Epithelial cell of prostate (primary cell): ENCODE measurements at places on chromosomes 4 and X.

GRCh38 chr4:156961196-156962057 is 10.2 kb downstream of the PDGFC start:
- DNase-seq = no peak

- no peak for DNase-seq
Measured at GRCh38 chrX:11364835-11365234, 71.6 kb downstream of the AMELX start.

GRCh38 chrX:134373736-134374135 is 86.2 kb upstream of the HPRT1 start:
- DNase-seq = no peak

DNA sequence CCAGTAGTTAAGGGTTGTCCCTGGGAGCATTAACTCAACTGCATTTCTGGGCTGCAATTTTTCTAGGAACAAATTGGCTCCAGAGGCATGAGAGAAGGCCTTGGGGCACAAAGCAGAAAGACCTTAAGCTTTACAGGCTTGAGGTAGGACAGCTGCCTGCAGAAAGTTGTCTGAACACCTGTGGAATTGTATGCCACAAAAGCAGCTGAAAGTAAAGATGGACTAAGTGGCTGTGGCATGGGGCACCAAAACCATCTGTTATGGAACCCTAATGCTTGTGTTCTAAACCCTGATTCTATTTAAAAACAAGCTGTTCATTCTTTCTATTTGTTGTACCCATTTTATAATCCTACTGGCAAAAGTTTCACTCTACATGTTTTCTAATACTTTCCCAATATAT is 515.2 kb downstream of the GLUD2 start:
- no peak for DNase-seq

GRCh38 chrX:44989995-44990770 is 117.2 kb downstream of the KDM6A start:
- no peak for DNase-seq

DNA sequence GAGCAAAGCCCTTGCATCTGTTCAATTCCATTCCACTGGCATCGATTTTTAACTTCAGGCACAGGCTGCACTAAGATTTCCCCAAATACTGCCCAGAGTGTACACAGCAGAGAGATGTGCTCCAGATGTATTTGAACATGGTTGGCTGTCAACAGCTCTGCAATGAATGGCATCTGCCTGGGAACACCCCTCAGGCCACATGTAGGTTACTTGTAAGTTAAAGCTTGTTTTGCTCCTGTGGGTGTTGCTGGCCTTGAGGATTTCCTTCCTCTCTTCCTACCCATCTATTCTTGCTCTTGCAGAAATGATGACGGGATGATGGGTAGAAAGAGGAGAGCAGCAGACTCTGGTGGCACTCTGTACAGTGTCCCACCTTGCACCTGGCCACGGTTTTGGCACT is 69.3 kb upstream of the HELT start:
- DNase-seq = no peak

GRCh38 chr4:14671146-14671545 is 331.1 kb upstream of the CPEB2 start:
- no peak for DNase-seq

- no peak for DNase-seq
Measured at GRCh38 chrX:139720136-139720535, 12.2 kb upstream of the MCF2 start.

- no peak for DNase-seq
Measured at GRCh38 chr4:683982-684622, 4.8 kb downstream of the SLC49A3 start.

GRCh38 chr4:4386736-4387392 is at the start of gene NSG1:
Gene NSG1 (plus strand): TSS chr4:4387102. CDS start chr4:4387630, 528 bp downstream.
- DNase-seq = peak; percentile 14

GRCh38 chr4:41329361-41329760 is 72.6 kb downstream of the UCHL1 start:
- DNase-seq = no peak
